ENCODE measurements at places on chromosomes 3 and 15. TPM values are rescaled to one million over a fixed set of nuclear protein-coding genes. Genes with fewer than 3 reads are reported as not detected.

CCDC80 gene
- 1,612 TPM for total RNA-seq

LIPC gene
- 1.3 TPM for total RNA-seq

GOLGA6A gene
- not detected for total RNA-seq

OTOL1 gene
- total RNA-seq, result not detected

KLHL6 gene
- total RNA-seq, result under 0.01 TPM

NUP210 gene
- total RNA-seq, result not detected

P3H2 gene
- total RNA-seq, result 11.1 TPM

BOC gene
- 8.7 TPM for total RNA-seq

SLC28A2 gene
- not detected for total RNA-seq

ITIH1 gene
- 0.18 TPM for total RNA-seq

SAXO2 gene
- 0.65 TPM for total RNA-seq

ZDHHC19 gene
- total RNA-seq, result not detected

SLC24A5 gene
- total RNA-seq, result not detected

ZDHHC23 gene
- 0.74 TPM for total RNA-seq

SERINC4 gene
- total RNA-seq, result 0.09 TPM

GABRA5 gene
- 0.14 TPM for total RNA-seq

CD200R1 gene
- total RNA-seq, result not detected

C3orf49 gene
- total RNA-seq, result not detected

ROBO1 gene
- total RNA-seq, result 98.5 TPM

KLHL40 gene
- not detected for total RNA-seq

ZPLD1 gene
- 0.28 TPM for total RNA-seq

AQP9 gene
- not detected for total RNA-seq

GOLGA8J gene
- not detected for total RNA-seq

LEKR1 gene
- 0.43 TPM for total RNA-seq

NAA50 gene
- total RNA-seq, result 194 TPM

PHC3 gene
- 19.9 TPM for total RNA-seq

Data from smooth muscle cell of bladder (primary cell).